ENCODE measurements at places on chromosomes 4 and X. TPM values are rescaled to one million over a fixed set of nuclear protein-coding genes. Genes with fewer than 3 reads are reported as not detected.

GRCh38 chr4:78768452-78769180 lies 7.5 kb upstream of the BMP2K start:
- no peak for DNase-seq

DNA sequence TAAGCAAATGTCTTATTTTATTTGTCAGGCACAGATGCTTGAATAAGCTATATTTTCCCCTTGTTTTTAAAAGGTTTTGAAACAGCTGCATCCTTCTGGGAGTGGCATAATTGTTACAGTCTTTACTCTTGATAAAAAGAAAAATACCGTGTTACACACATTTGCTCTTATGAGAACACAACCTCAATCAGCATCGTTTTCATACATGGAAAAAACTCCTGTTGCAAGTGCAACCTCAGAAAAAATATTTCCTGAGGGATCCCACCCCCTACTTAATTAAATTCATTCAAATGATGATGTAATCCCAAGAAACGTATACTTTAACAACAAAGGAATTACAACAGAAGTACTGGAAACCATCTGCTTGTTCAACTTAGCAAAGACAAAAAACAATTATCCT lies 58.6 kb downstream of the SMAD1 start:
- no peak for DNase-seq

- peak; percentile 2 for DNase-seq
These were observed 1.1 kb upstream of the HTATSF1 start for GRCh38 chrX:136496186-136496763.

DNA sequence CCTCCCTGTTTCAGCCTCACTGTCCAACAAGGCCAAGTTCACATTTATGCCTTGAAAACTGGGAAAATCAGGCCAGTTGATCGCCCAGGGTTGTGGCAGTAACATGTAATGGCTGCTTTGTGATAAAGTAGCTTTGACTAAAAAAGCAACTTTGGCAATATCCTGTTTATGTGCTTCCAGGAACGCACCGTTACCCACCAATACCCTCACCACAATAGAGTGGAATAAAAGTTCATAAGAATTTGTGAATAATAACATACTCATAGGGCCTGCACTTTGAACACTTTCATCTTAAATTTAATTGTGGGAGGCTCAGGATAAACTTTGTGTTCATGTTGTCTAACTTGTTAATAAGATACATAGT lies 80.7 kb upstream of the MAML3 start:
- DNase-seq: no peak

DNA sequence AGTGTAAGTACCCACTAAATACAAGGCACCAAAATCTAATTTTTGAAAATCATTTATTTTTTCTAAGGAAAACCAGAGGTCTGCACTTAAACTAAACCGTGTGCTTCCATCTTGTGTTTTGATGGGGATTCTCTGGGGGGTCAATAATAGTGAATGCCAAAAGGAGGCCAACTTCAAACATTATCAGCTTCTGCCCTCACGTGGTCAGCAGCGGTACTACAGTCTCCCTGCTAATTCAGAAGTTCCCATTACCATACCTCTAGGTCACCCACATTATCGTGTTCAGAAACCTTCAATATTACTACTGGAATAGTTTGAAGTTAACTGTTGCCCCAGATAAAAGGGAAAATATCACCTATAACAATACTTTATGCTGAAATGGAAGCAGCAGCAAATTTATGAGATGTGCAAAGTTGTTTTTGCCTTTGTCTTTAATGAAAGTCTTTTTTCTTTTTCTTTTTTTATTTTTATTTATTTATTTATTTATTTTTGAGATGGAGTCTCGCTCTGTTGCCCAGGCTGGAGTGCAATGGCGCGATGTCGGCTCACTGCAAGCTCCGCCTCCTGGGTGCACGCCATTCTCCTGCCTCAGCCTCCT lies 17.3 kb downstream of the CTPS2 start:
- peak; percentile 48 for DNase-seq

GRCh38 chrX:30309139-30309571 lies at the start of gene NR0B1:
TSS of gene NR0B1 (minus strand) at chrX:30309390. CDS start at chrX:30309363, 27 bp downstream.
- no peak for DNase-seq

Gene HMX1
- total RNA-seq: not detected

Gene NDP
- under 0.01 TPM for total RNA-seq

Gene KCND1
- 0.25 TPM for total RNA-seq

Measured in dermis microvascular lymphatic vessel endothelial cell (primary cell).